ENCODE measurements at places on chromosomes 1 and 21.

DNA sequence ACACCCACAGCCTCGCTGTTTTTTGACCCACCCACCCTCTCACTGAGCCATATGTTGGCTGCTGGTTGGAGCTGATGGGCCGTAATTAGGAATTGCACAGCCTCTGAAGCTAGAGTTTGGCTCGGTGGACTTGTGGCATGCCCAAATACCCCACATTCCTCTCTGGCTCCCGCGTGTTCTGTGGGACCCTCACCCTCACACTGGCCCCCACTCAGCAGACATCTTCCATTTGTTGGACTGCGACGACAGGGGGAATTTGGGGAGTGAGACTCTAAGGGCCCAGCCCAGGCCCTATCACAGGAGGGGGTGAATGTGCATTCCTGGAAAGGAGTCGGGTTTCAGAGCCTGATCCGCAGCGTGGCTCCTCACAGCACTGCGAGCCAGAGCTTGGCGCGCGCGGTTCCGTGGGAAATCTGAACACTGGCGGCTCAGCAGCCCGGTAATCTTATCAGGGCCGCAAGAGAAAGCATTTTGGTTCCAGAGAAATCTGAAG lies 5.2 kb downstream of the RCSD1 start:
- no peak for DNase-seq

DNA sequence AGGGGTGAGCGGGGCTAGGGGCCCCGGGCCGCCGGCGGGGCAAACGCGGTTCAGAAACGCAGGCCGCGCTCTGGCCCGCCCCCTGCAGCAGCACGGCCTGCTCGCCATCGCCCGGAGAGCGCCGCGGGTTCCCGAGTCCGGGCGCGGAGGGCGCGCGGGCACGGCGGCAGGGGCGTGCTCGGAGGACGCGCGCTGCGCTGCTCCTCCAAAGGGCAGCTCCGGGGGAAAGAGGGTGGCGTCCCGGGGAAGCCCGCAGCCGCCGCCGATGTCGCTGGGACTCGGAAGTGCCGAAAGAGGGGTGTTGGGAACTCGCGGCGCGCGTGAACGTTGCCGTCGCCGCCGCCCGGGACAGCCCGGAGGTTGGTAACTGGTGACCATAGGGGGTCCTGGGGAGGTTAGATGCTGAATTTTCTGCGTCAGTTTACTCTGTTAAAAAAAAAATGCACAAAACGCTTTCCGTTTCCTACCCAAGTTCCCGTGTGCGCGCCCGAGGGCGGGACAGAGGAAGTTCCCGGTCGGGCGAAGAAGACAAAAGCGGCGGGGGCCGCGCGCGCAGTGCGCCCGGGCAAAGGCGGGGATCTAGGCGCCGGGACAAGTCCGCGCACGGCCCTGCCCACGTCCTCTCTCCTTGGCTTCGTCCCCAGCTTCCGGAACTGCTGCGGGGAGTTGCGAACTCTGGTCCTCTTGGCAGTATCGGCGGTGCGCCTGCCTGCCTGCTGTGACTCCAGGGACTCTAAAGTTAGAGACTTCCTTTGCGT lies at the start of gene HHAT:
TSS of gene HHAT (plus strand) at position 157 of the 758 bp plus-strand sequence. CDS start 20,074 bp downstream, outside the sequence.
- peak; percentile 56 for DNase-seq

DNA sequence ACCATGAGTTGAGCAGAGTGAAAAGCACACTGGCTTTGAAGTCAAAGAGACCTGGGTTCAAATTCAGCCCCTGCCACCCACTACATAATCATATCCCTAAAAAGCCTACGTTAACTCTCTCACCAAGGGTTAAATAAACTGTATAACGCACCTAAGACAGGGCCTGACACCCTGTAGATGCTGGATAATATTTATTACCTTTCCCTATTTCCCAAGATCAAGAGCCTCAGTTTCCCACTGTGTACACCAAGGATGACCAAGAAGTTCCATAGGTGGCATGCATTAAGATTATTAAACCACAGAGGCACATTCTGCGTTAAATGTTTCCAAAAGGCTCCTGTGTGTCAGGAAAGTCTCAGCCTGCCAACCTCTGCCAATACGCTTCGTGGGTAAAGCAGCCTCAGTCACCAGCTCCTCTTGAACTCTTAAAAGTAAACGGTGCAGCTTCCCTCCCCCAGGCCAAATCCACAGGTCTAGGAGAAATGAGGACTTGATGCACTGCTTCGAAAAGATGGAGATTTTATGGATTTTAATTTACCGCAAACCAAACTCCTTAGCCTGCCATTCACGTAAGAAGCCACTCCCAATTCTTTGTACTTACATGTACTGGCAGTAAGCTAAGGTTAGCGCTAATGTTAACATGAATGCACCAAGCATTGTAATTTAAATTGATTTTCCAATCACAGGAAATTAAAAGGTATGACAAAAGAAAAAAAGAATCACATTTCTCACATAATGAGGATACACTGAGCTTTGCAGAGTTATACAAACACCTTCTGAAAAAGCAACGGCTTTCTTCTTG lies 2.6 kb downstream of the USP24 start:
- DNase-seq = no peak

DNA sequence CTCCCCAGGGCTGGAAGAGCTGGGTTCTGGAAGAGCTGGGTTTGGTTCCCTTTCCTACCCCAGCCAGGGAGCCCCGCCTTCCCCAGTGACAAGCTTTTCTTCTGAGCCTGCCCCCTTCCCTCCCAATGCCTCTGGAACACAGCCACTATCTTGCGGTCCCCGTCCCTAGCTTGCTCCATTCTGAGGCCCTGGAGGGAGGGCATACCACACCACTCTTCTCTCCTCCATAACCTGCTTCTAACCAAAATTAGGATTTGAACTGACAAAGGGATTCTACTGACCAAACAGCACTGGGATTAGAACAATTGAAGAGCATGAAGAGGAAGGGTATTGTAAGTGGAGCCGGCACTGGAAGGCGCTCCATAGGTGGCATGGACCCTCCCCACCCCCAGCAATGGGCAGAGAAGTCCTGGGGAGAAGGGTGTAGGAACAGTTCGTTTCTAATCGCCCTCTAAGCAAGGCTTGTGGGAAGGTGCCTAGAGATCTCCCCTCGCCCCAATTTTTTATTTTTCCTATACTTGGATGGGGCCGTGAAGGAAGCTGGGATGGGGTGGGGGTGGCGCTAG lies 690 bp downstream of the C1orf216 start:
- peak; percentile 56 for DNase-seq

GRCh38 chr1:9143250-9143649 lies 14.3 kb upstream of the GPR157 start:
- DNase-seq = peak; percentile 62

DNA sequence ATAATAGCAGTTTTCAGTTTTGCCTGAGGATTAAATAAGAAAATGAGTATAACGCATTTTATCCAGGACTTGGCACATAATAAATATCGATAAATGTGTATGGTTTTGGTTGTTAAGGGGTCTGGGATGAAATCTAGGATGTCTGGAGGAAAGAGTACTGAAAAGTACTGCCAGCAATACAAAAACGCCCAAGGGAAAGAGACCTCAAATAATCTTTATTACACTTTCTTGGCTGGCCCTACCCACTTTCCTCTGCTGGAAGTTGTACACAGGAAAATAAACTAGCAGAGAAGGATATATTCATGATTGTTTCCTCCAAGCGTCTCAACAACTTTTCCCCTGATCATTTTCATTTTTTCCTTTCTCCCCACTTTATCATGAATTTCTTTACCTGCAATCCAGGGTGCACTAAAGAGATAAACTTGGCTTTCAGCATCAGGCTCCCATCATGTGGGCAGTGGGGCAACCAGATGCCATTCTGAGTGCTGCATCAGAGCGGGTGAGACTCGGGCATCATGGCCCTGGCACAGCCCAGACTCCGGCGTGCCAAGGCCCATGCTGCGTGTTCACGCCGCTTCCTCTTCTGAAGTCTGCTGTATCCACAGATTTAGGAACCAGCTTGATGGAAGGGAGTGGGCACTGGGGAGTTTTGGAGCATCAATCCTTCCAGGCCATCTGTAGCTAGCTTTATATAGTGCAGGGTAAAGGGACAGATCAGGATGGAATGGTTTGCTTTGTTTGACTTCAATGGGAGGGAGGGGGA lies 35.8 kb upstream of the PLXNA2 start:
- DNase-seq = no peak

DNA sequence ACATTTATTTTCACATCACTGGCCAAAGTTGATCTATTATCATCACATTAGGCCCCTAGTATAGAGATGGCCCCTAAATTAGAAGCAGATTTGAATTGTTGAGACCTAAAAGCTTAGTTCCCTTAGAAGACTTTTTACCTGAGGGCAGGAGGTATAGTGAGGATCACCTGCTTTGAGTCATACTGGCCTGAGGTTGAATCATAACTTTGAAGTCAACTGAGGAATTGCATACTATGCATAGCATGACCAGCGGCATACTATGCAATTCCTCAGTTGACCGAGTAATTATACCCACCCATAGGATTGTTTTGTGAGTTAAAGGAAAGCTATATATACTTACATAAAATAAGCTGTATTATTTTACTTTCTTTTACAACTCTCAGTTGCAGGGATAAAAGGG lies 50.3 kb upstream of the DPH5 start:
- no peak for DNase-seq

GRCh38 chr1:245148069-245148468 lies 6.7 kb upstream of the KIF26B start:
- DNase-seq = no peak

DNA sequence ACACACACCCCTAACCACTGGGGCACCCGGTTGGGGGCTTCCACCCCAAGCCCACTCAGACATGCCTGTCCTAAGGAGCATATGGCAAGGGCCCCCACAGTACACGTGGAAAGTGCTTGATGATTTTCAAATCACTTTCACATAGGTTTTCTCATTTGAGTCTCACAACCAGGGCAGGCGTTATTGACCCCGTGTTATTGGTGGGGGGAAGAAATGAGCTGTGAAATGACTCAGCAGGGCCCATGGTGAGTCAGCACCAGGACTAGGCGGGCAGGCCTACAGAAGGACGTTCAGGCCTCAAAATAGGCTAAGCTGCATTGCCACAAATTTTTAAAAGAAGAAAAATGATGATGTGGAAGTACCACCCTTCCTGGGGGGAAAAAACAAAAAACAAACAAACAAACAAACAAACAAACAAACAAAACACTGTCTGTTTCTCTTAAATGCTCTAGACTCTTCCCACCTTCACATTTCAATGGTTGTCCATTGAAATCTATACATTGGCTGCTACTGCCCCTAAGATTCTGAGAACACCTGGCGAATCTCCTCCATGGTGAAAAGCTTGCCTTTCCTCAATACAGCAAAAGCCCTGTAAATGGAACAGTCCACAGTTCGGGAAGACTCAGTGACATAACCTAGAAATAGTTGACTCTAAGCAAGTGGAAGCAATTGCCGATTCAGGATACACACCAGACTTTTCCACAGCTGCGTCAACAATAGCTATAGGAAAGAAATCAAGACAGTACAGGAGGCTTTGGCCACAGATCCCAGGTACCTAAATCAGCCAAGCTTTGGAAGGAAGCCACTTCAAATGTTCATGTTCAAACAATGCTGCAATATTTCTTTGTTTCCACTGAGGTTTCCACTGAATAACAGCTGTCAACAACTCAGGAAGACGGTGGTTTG lies 234.7 kb downstream of the TOMM20 start:
- DNase-seq = no peak

DNA sequence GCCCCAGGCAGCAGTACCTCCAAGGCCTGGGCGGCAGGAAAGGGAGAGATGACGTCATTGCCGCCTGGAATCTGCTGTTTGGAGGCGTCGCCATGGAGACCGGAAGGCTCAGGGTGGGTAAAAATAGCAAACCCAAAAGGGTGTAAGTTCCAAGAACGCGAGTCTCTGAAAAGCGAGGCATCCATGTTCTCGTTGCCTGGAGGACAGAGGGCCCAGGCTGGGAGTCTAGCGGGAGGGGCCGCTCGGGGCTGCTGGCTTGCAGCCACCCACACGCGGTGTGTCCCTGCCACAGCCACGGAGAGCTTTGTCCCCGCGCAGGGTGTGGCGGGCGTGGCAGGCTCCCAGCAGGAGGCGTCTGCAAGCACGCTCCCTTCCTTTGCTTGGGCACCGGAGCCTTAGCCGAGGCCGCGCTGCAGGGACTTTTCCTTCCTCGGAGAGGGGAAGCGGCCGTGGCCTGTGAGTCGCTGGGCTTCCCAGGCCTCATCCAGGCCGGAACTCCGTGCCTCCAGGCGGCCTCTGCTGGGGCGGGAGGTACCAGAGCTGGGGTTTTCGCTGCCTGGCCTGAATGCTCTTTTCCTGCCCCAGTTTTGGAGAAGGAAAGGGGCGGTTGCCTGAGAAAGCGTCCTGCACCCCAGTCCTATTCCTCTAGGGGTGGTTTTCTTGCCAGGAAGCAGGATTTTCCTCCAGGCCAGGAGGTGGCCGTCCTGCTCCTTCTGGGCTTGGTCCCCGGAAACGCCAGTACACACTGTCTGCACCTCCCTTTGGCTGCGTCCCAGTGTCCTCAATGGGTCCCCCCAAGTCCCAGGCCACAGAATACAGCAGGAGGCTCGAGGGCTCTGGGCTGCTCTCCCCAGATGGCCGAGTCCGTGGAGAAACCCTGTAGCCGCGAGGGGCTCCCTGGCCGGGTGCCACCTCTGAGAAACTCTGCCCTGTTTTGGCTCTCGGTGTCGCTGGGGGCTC lies 15.3 kb upstream of the SKI start:
- peak; percentile 96 for DNase-seq

DNA sequence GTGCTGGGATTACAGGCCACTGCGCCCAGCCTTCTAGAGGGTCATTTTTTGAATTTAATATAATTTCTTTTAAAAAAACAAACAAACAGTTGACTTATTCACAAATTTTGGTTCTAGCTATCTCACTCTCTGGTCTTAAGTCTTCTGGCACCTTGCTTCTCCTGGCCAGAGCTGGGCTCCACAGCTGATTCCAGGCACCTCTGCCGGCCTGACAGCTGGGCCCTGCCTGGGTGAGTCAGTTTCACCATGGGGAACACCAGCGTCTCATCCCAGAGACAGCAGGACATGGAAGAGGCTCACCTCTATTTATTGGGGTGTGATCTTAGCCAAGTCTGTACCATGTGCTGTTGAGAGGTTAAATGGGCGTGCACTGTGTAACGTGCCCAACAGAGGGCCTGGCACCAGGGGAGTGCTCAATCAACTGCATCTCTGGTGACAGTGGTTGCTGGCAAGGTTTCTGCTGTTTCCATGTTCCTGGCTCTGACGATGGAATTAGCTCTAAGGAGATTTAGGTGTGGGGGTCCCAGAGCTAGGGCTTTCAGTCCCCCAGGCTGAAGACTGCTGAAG lies 956 bp downstream of the CPLANE2 start:
- DNase-seq = no peak

GRCh38 chr1:173330149-173330951 lies 123.2 kb upstream of the TNFSF4 start:
- DNase-seq = peak; percentile 45

DNA sequence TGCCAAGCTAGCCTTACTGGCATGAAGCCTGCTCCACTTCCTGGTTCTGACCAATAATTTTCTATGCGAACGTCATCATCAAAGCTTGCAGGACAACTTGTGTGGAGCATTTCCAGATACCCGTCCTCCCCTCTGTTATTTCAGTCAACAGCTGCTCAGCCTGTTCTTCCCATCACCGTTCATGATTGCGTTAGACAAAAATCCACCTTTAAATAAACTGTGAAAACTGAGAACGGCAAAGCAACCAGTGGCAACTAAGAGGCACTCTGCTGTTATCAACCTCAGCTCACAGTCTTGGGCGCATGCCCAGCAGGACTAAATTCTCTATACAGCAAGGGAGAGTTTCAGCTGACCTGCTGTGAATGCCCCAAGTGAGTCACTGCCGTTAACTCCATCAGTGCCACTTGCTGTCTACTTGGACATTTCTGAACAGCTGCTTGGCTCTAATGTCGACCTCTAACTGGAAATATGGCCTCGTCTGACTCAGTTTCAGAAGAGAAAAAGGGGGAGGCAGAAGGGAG lies 207.4 kb upstream of the RUNX1 start:
- DNase-seq = peak; percentile 88

- DNase-seq = no peak
Measured at GRCh38 chr1:213623862-213624261, 363.9 kb upstream of the PROX1 start.

Measured in GM04504 (cell line).